NCI-H1092 treated with DMSO at 0.1 percent for 48 hours (cell line): ENCODE measurements at places on chromosomes 2 and 18.

- no peak for DNase-seq
Observed at GRCh38 chr2:55169915-55170314, 62.2 kb downstream of the CLHC1 start.

DNA sequence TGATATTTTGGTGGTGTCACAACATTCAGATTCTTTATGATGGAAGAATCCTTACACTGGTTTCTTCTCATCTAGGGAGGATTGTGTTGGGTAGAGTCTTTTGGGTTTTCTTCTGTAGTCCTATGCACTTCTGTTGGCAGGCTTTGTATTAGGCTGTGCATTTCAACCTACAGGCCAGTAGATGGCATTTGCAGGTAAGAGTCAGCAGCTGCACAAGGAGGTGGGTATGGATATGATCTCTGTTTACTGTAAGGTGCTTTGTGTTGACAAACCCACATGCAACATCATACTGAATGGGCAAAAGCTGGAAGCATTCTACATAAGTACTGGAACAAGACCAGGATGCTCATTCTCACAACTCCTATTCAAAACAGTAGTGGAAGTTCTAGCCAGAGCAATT, 656.8 kb downstream of the METTL4 start:
- DNase-seq = no peak

- no peak for DNase-seq
Observed at GRCh38 chr18:58416704-58417683, 211.9 kb downstream of the ALPK2 start.

GRCh38 chr2:152826581-152827279, 108.3 kb downstream of the ARL6IP6 start:
- no peak for DNase-seq

GRCh38 chr2:20179755-20180594, 45.0 kb downstream of the SDC1 start:
- no peak for DNase-seq

DNA sequence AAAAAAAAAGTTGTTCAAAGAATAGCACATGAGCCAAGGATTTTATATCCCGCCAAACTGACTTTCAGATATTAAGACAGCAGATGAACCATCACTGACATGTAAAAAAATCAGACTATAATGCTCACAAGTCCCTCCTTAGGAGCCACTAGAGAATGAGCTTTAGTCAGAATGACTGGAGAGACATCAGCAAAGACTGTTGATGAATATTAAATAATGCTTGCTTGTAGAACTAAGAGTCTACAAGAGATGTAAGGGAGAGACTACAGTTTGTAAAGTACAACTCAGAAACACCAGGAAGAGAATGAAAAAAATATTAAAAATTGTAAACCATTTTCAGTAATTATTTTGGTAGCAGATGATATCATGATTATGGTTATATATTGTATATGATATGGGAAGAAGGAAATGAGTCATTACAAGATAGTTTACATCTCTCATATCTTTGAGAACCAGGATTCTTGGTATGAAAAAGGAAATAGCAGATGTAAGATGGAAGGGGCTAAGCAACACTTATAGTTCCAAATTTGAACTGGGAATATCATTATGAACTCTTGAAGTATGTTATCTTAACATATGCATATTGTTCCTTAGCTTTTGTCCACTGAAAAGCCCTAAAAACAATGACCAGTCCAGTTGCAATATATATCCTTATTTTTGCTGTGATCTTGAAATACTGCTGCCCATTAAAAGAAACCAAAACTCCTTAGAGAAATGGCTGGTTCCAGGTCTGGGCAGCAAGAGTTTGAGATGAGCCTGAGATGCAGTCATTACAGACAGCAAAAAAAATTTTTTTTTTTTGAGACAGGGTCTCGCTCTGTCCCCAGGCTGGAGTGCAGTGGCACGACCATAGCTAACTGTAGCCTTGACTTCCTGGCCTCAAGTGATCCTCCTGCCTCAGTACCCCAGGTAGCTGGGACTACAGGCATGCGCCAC, 55.7 kb downstream of the PTPN2 start:
- no peak for DNase-seq

DNA sequence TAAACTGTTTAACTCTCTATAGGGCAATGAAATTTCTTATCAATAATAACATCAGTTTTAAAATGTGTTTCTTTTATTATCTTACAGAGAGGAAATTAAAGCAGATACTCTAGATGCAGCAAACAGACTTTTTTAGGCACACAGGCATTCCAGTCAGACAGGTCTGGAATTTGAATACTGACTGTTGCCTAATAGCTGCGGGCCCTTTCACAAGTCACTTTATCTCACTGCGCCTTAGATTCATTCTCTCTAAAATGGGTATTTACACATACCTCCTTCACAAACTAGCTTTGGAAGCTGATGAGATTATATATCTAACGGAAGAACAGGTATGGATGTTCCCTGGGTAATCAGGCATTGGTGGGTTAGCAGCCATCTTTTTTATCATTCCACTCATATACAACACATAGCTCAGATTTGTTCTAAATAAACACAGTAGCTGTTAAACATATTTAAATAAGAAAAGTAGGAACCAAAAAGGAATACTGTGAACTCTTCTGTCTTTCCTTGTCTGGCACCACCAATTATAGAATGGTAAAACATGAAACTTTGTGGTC, 104.2 kb downstream of the LRP2 start:
- DNase-seq = no peak

DNA sequence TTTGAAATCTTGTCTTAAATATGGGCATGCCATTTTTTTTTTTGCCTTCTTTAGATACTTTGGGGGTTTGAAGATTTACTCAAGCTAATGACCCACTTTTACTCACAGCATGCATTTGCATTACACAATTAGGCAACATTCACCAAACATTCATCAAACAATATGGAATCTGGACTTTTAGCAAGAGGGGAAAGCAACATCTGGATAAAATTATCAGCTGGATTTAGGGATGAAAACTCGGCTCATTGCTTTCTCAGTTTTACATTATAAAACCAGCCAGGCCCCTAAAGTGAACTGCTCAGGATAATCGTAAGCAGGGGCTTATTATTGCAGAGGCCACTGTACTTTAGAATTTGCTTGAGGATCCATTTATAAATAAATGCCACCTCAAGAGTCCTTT, 44.7 kb downstream of the SOX11 start:
- DNase-seq = no peak

- DNase-seq = no peak
Observed at GRCh38 chr2:218472988-218473387, 54.1 kb downstream of the VIL1 start.

DNA sequence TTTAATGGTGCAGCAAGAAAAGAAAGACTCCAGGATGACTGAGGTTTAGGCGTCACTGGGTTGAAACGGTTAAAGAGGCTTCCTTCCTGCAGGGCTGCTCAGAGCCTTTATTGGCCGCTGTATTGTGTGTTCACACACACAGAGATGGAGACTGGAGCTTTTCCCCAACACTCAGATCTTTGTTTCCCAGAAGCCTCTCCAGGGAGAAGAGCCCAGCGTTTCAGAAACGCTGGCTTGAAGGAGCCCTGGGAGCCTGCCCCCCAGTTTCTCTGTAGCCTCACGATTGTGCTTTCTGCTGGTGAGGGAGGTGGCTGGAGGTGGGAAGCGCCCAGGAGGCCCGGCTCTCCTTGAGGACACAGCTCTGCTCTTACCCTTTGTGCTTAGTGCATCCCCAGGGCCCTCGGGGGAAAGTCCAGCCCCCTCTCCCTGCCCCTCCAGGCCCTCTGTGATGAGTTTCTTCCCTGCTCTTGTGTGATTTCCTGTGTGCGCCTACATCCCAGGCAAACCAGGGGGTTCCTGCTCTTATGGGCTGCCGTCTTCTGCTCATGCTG, 37.1 kb downstream of the RRM2 start:
- DNase-seq = no peak

GRCh38 chr2:45328264-45328870, 282.7 kb downstream of the SRBD1 start:
- no peak for DNase-seq

- no peak for DNase-seq
Observed at GRCh38 chr2:29744976-29745375, 176.4 kb downstream of the ALK start.

GRCh38 chr18:30679285-30679930, 363.1 kb downstream of the DSC3 start:
- DNase-seq = no peak

DNA sequence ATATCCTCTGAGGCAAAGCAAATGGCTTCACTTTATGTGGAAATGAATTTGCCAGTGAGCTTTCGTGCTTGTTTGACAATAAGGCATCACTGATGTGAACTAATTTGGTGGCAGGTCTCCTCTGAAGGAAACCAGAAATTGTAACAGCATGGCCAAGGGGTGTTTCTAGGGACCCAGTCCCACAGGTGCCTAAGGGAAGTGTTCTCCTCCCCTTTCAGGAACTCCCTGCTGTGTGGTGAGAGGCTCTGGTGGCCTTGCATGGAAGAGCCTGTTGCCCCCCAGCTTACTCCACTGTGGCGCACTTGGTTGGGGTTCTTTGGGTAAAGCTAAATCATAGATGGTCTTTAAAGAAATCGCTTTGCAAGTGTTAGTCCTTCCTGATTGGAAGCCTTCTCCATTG, 20.4 kb downstream of the RAB12 start:
- no peak for DNase-seq

DNA sequence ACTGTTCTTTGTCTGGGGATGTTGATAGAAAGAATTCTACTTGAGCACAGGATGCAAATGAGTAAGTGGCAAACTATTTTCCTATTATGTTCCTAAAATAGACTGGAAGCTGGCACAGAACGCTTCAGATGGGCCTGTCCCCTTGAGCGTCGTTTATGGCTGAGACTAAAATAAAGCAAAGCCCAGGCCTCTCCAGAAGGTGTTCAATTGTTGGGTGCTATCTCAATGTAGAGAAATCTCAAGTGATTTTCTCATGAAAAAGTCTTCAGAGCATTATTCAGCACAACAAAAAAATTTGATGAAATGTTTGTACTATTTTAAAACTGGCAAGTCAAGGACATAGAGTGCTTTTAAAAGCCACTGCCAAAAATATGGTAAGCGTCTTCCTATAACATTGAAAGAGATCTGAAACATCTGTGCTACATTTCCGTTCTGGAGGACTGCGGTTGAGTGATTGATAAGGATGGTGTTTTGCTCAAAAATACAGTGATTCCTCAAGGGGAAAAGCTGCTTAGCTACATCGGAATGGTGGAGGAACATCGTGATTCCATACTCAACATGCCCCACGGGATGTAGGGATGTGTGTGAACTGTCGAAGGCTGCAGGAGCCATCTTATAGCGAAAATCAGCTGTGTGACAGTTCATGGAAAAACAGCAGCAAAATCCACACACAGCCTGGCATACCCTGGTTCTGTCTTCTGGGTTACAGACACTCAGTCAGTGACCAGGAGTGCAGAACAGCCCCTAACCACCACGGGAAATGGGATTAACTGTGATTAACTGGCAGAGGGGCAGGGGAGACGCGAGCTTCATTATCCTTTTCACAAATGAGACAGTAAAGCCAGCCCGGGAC, 10.4 kb upstream of the LRRFIP1 start:
- no peak for DNase-seq

GRCh38 chr18:54220406-54220805, 4.1 kb downstream of the MBD2 start:
- no peak for DNase-seq

DNA sequence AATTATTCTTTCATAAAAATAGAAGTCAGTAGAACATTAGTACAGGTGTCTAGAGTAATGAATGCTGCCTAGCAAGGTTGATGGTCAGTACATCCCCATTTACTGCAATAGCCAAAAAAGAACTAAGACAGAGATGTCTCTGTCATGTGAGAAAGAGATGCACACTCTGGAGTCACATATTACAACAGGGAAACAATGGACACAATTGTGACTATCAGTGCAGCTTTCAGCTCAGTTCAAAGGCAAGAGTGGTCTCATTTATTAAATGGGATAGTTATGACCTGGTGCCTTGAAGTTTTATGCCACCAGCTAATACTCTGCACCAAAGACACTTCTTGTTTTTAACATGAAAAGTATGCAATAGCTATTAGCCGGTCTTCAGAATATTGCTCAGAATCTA, 194.9 kb upstream of the CHAC2 start:
- no peak for DNase-seq

- no peak for DNase-seq
Observed at GRCh38 chr2:218799990-218800389, 18.0 kb downstream of the CYP27A1 start.
